Pancreas (tissue), 10 donors: ENCODE measurements at places on chromosomes 4 and X. TPM values are rescaled to one million over a fixed set of nuclear protein-coding genes. Genes with fewer than 3 reads are reported as not detected.

DNA sequence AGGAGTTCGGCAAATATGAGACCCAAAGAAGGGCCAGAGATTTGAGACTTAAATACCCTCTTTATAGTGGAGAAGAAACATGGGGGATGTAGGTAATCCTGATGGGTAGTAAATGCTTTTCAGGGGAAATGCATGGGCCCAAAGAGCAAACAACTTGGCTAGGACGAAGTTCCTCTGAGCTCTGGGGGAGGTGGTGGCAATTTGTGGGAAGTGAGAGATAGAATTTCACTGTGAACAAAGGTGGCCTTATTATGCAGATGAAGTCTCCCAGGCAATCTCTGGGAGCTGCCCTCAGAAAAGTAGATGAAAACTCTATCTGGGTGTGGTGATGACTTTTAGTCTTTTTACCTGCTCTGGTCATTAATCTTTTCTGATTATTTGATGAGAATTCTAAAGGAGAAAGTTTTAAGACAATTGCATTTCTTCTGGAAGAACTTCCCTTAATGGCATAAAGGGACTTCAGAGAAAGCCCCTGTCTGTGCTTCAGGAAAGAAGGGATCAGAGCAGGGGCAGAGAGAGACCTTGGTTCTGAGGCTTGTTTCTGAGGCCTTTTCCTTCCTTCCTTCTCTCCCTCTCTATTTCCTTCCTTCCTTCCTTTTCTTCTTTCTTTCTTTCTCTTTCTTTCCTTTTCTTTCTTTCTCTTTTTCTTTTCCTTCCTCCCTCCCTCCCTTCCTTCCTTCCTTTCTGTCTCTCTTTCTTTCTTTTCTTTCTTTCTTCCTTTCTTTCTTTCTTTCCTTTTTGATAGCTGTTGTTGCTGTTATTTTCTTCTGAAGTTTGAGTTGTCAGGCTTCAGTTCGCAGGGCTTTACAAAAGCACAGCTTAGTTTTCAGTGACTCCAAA lies 37.5 kb upstream of the MAOA start:
- no peak overlapping the region for H3K27ac ChIP-seq
- peaks cover 14% of the 10 kb centered on the region for H3K27me3 ChIP-seq
- no peaks in the 10 kb centered on the region for H3K36me3 ChIP-seq

ZNF182 gene
- total RNA-seq: 1.8 TPM

FGA gene
- total RNA-seq: 13.0 TPM

BCLAF3 gene
- 4.8 TPM for total RNA-seq

PLP1 gene
- total RNA-seq: 0.54 TPM

GABRG1 gene
- 0.03 TPM for total RNA-seq

GRCh38 chrX:106484233-106484632 lies 127.5 kb upstream of the RADX start:
- H3K36me3 ChIP-seq: no peaks in the 10 kb centered on the region
- H3K4me1 ChIP-seq: no peaks in the 10 kb centered on the region

DNA sequence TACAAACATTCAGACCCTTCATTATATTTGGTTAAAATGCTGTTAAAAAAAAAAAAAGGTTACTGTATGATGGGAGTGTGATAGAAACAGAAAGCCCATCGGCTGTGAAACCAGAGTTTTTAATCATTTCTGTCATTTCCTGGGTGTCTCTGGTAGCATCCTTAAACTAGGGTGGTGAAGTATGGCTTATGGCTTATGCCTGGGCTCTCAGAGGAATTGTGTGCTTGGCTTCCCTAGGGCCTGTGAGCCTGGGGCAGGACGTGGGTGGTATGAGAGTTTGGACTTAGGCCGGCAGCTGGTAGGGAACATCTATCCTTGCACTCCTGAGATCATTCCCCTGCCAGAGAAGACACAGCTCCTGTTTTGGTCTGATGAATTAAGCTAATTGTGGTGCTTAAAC lies 52.2 kb downstream of the DCUN1D4 start:
- no peaks in the 10 kb centered on the region for H3K4me1 ChIP-seq
- H3K4me3 ChIP-seq: no peak overlapping the region
- H3K36me3 ChIP-seq: no peaks in the 10 kb centered on the region
